Left ventricle myocardium superior (tissue), 1 donor: ENCODE measurements at places on chromosomes 3 and 15. TPM values are rescaled to one million over a fixed set of nuclear protein-coding genes. Genes with fewer than 3 reads are reported as not detected.

DNA sequence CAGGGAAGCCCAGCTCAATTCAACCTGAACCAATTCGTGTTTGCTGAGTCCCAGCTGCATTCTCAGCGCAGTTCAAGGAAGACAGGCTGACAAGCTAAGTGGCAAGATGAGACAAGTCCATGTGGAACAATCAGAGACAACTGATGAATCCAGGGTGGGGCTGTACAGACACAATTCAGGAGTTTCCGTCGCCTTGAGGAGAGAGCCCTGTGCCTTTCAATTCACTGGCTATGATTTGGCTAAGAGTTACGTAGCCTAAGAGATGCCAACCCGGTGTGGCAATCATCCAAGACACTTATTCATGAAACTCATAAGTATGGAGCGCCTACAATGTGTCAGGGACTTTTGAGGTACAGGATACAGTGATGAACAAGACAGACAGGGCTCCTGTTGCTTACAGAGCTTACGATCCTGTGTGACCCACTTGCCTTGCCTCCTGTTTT is 15.5 kb upstream of the ZBED2 start:
- DNase-seq, result no peak

GRCh38 chr15:31468911-31469785 is 142.5 kb downstream of the KLF13 start:
- DNase-seq, result no peak

Gene MTFMT
- total RNA-seq, result 20.4 TPM

Gene FAM3D
- total RNA-seq, result not detected

Gene KNG1
- 0.37 TPM for total RNA-seq

GRCh38 chr3:177528306-177529070 is 331.2 kb upstream of the TBL1XR1 start:
- no peak for DNase-seq

Gene SPATA12
- not detected for total RNA-seq

DNA sequence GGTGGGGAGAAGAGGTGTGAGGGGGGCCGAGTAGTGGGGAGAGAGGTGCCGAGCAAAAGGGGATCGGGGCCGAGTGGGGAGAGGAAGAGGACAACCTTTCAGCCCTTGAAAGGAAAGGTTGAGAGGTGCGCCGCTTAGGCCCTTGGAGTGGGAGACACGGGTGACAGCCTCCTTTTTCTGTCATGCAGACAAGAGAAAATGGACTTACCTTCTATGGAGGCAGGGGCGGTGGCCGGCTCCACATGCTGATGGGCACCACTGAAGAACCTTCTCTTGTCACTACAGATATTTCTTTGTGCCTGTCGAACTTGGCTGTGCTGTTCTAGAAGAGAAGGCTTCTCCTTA is 421 bp downstream of the KLHL18 start:
- DNase-seq, result peak; percentile 35

GRCh38 chr3:25246913-25247312 is 181.2 kb upstream of the RARB start:
- DNase-seq, result no peak

Gene SERPINI2
- not detected for total RNA-seq

DNA sequence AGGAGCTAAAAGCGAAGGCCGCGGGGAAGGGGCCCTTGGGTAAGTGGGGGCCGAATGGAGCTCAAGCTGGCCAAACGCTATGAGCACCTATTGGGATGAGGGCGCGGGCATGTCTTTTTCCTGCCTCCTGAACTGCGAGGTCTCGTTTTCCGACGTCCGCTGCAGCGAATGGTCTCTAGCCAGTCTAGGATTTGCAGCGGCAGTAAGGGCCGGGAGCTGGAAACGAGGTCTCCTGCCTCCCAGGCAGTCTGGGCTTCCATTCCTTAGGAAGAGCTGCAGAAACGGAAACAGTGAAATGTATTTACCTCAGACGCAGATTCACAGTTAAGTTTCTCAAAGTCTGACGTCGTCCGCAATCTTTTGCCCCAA is 517 bp downstream of the TMA7 start:
- DNase-seq, result no peak

- DNase-seq, result no peak
Observed at GRCh38 chr3:180295811-180296210, 259.1 kb upstream of the PEX5L start.

Gene CCR9
- not detected for total RNA-seq

Gene CNTN4
- 3.2 TPM for total RNA-seq

Gene SLC51A
- total RNA-seq, result not detected

Gene VILL
- total RNA-seq, result 2.7 TPM

GRCh38 chr3:61035573-61035972 is 215.7 kb downstream of the FHIT start:
- no peak for DNase-seq

DNA sequence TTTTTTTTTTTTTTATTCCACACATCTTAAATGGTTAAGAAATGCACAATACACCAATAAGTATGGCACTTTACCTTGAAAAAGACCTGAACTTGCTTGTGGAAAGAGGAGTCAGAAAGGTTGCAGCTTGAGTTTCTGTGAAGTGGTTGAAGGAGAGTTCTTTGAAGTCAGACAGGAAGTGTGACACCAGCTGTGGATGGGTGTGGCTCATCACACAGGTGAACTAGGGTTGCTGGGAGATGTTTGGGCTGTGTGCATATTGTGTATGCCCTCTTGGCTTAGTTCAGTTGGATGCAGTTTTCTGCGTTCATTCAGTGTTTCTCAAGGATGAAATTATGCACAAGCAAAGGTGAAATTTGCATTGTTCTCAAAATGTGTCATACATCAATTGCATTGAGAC is 6.3 kb downstream of the AEN start:
- no peak for DNase-seq

DNA sequence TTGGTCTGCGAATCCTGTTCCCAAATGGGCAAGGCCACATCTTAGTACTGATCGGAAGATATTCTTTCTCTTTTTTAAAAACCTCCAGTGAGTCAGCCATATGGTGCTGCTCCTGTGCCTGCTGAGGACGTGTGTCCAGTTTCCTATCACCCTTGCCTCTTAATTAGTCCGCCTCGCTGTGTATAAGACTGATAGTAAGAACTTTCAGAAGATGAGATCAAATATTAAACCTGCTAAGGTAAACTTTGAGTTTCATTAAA is 612 bp downstream of the UBA5 start:
- no peak for DNase-seq

- no peak for DNase-seq
Observed at GRCh38 chr15:66008940-66009562, 139.8 kb downstream of the RAB11A start.

DNA sequence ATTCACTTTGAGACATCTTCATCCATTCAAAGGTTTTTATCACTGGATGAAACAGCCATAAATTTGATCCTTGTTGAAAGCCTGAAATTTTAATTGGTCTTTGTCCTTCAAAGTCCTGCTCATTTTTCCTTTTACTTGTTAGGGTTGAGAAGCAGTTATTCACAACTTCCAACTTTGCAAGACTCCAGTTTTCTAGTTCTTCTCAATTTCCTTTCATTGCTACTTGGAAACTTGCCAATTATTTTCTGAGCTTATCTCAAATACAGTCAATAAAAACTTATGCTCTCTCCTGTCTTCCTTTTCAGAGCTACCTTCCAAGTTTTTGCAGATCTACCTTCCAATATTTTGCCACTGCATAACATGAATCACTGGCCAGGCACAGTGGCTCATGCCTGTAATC is 23.7 kb upstream of the CD276 start:
- DNase-seq, result no peak

Gene ZIC1
- not detected for total RNA-seq

DNA sequence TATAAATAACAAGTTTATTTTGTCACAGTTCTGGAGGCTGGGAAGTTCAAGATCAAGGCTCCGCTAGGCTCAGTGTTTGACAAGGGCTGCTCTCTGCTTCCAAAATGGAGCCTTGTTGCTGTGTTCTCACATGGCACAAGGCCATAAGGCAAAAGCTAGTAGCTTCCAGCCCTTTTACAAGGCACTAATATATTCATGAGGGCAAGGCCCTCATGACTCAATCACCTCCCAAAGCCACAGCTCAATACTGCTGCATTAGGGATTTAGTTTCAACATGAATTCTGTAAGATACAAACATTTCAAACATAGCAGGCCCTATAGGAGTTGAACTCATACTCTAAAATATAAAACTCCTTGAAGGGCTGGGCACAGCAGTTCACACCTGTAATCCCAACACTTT is 30.2 kb downstream of the ZBTB11 start:
- DNase-seq, result no peak

Gene PPP4R2
- 53.1 TPM for total RNA-seq

Gene KBTBD8
- total RNA-seq, result 5.8 TPM

- no peak for DNase-seq
Observed at GRCh38 chr15:68345481-68345880, 67.9 kb downstream of the FEM1B start.

DNA sequence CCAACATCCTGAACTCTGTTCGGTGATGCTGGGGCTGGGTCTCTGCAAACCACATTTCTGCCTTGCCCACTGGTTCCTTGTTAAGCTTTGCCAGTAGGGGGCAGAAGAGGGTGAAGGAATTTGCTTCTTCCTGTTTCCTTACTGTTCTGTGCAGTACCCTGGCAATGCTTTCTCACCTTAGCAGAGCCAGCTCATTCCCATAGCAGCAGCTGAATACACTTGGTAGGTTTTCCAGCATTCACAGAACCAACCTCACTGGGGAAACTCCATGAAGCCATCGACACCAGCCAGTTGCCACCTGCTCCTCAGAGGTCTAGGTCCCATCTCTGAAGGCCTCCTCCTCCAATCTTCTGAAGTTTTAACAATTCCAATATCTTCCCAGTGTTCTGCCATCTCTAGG is 308.4 kb downstream of the PDCD6IP start:
- DNase-seq, result no peak

- no peak for DNase-seq
Observed at GRCh38 chr3:33915796-33916546, 117.5 kb downstream of the PDCD6IP start.

DNA sequence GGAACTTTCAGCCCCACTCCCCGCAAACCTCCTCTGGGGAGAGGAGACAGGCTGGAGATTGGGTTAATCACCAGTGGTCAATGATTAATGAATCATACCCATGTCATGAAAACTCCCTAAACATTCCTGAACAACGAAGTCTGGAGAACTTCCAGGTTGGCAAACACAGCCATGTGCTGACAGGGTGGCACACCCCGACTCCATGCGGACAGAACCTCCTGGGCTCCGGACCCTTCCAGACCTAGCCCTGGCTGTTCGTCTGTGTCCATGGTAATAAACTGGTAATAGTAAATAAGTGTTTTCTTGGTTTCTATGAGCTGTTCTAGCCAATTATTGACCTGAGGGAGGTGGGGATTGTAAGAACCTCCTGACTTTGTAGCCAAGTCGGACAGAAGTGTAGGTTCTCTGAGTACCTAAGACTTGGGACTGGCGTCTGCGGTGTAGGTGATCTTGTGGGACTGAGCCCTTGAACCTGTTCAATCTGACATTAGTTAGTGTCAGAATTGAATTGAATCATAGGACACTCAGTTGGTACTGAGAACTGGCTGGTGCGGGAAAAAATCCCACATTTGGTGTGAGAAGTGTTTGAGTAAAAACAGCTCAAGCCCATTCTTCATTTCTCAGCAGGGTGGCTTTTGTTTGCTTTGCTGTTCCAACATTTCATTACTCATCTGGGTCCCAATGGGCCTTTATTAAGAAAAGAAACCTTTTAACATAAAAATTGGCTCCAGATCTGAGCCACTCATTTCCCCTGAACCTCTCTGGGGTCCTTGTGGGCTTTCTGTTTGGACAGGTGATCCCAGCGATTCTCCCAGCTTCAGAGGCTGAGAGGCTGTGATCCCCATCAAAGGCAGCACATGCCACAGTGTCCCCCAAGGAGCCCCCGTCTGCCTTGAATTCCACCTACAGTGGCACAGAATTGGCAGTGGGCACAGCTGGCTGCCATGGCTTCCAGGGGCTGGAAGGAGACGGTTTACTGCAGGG is 151.0 kb downstream of the TJP1 start:
- no peak for DNase-seq

GRCh38 chr3:31382856-31383255 is 149.9 kb upstream of the STT3B start:
- DNase-seq, result no peak

- no peak for DNase-seq
Observed at GRCh38 chr3:32148351-32148750, 41.9 kb downstream of the GPD1L start.

DNA sequence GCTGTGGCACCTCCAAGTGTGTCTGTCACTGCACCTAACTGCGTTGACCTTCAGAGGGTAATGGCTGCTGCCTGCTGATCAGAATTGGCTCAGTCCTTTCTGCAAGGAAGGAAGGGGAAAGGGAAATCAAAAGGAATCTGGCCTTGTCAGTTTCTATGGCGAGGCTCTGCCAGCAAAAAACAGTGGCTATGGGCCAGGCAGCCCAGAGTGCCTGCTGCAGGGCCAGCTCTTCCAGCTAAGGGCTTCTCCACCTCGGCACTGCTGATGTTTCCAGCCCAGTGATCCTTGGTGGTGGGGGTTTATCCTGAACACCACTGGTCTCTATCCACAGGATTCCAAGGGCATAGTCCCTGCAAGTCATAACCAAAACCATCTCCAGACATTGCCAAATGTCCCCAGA is 184.3 kb downstream of the TJP1 start:
- DNase-seq, result no peak

GRCh38 chr15:92848852-92849598 is 51.1 kb upstream of the CHD2 start:
- DNase-seq, result no peak

Gene GABRB3
- 4.5 TPM for total RNA-seq

Gene SH3GL3
- not detected for total RNA-seq

Gene SOX14
- total RNA-seq, result not detected

DNA sequence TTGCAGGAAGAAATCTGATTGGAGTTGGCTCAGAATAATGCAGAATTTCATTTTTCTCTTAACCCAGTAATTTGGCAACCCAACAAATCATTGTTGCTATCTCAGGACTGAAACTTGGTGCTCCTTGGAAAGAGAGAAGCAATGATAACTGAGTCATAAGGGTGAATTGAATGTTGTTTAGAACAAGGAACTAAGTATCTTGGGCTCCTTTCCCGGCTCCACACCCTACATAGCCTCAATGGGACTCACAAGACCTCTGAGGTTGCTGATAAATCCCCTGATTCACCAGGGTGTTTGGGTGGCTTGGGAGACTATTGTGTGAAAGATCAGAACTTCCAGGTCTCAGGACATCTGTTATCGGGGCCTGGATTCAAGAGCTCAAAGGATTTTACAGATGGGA is 7.8 kb upstream of the RAB8B start:
- DNase-seq, result no peak

GRCh38 chr15:89768071-89768500 is 8.0 kb upstream of the MESP2 start:
- DNase-seq, result peak; percentile 54

DNA sequence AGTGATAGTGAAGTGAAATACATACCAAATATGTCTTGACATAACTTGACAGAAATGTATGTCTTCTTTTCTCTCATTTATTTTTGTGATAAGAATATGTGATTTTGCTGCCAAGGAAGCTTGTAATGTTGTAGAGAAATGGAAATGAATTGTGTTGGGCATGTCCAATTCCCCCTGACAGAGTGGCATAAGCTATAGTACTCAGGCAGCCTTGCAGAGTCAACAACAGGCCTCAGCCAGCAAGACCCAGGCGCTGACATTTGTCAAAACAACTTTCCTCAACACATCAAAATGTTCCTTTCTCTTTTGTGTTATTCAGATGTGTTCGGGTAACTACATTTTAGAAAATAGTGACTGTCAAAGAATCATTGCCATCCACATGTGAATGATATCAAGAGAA is 538.1 kb upstream of the ATP11B start:
- DNase-seq, result no peak

Gene TF
- total RNA-seq, result 3.3 TPM

Gene GBE1
- total RNA-seq, result 72.4 TPM

Gene KBTBD12
- total RNA-seq, result 27.5 TPM

Gene MAP6D1
- 2.3 TPM for total RNA-seq

Gene HYAL2
- 36.0 TPM for total RNA-seq

Gene LMOD3
- total RNA-seq, result 162 TPM

Gene OR5AC2
- total RNA-seq, result not detected
